ENCODE measurements at places on chromosomes 1 and 21. TPM values are rescaled to one million over a fixed set of nuclear protein-coding genes. Genes with fewer than 3 reads are reported as not detected.

GRCh38 chr1:37478451-37478881, 4.1 kb downstream of the ZC3H12A start:
- no peak for DNase-seq

- DNase-seq: no peak
These were observed 10.6 kb upstream of the B3GALT5 start for GRCh38 chr21:39602076-39602689.

GRCh38 chr1:56868761-56869160, 14.2 kb downstream of the C8A start:
- no peak for DNase-seq

The PLCH2 gene
- 9.0 TPM for total RNA-seq

- DNase-seq: no peak
These were observed 119.3 kb upstream of the ADAMTS5 start for GRCh38 chr21:27086186-27086585.

The IGSF5 gene
- 1.2 TPM for total RNA-seq

Data from frontal cortex (tissue), 4 donors.